ENCODE measurements at places on chromosomes 7 and 10.

GRCh38 chr7:137753067-137753466 lies 93.7 kb downstream of the DGKI start:
- DNase-seq, result no peak

GRCh38 chr10:47025540-47026300 lies 114.5 kb downstream of the PTPN20 start:
- DNase-seq, result no peak

GRCh38 chr7:80226629-80227028 lies 92.0 kb downstream of the GNAI1 start:
- DNase-seq, result no peak

- no peak for DNase-seq
Measured at GRCh38 chr10:70283445-70284399, at the start of gene NPFFR1. Gene NPFFR1, minus strand, starts transcription at chr10:70284004. Its CDS starts 328 bp downstream, at chr10:70283676.

GRCh38 chr10:5464546-5464945 lies 34.8 kb downstream of the CALML5 start:
- DNase-seq, result no peak

DNA sequence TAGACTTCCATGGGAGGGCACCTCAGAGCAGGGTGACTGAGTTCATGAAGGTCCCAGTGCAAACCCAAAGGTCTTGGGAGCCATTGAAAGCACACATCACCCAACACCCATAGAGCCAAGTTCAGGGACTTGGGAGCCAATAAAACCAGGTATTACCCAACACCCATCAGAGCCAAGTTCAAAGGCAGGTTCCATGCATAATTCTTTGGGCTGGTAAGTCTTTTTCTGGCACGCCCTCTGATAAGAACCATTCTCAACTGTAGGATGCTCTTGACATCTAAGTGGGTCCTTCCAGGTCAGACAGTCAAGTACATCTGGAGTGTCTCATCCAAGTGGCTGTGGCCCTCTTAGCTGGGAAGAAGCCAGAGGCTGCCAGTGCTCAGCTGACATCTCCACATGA lies 63.2 kb downstream of the EBF3 start:
- DNase-seq, result no peak

GRCh38 chr10:32605787-32606186 lies 159.8 kb downstream of the CCDC7 start:
- no peak for DNase-seq

GRCh38 chr10:31317652-31318381 lies 1.2 kb upstream of the ZEB1 start:
- DNase-seq, result no peak

DNA sequence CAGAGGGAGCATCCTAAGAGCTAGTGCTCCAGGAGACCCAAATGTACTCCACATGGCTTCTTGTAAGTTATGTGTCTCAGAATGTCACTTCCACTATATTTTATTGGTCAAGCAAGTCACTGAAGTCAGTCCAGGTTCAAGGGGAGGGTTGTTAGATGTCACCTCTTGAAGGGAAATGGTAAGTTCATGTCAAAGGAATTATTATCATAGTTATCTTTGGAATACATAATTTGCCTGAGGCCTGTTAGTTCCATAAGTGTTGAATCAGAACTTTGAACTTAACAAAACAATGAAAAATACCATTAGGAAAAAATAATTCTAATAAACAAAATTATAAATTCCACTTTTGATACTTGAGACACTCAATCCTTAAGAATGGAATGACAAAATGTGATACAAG lies 30.6 kb downstream of the STAM start:
- DNase-seq, result no peak

GRCh38 chr7:123645516-123645915 lies 10.2 kb upstream of the LMOD2 start:
- no peak for DNase-seq

GRCh38 chr7:147235645-147236382 lies 1119.2 kb downstream of the CNTNAP2 start:
- DNase-seq, result no peak

DNA sequence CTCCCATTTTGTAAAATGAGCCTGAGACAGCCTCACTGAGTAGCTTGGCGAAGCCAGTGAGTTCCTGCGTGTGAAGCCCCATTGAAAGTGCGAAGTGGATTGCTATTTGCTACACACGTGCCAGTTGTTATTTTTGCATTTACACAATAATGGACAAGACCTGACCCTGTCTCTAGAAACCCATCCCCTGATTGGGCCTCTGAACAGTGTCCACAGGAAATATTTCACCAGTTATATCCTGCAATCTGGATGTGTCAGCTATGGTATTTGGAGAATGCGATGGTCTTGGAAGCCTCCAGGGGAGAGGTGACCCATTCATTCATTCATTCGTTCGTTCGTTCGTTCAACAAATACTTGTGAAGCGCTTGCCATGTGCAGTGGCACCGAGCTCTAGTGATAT lies 37.1 kb downstream of the COL13A1 start:
- no peak for DNase-seq

GRCh38 chr7:30112103-30112713 lies 22.6 kb upstream of the MTURN start:
- DNase-seq, result no peak

DNA sequence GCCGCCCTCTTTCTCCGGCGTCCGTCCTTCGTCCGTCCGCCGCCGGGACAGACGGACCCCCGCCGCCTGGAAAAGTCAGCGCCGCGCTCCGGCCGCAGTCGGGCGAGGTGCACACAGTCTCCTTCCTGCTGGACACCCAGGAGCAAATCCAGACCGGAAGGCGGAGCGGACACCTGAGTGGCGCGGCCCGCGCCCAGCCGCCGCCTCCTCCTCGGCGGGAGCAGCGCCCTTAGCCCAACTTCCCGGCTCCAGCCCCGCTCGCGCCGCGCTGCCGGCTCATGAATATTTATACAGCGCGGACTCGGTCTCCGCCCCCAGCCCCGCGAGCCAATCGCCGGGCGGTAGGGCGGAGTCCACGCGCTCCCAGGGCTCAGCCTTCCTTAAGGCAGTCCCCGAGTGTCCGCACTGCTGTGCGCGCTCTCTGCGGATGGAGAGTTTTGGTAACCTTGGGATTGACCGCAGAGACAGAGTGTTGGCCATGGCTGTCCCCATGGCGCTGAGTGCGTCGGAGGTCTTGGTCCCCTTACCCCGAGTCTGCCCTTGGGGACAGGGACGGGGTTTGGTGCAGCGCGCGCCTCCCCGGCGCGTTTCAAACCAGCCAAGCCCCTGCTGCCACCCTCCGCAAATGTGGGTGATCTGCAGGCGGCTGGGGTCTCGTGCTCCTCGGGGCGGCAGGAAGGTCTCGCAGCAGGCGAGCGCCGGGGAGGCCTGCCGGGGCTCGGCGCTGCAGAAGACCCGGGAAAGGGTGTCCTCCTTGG lies at the start of gene FZD8:
Gene FZD8, minus strand, starts transcription at position 262 of the 758 bp plus-strand sequence. CDS start 867 bp downstream, outside the sequence.
- DNase-seq, result peak; percentile 56

GRCh38 chr7:104921596-104921995 lies 92.4 kb upstream of the KMT2E start:
- no peak for DNase-seq

GRCh38 chr10:33174674-33175434 lies 159.6 kb downstream of the NRP1 start:
- no peak for DNase-seq

DNA sequence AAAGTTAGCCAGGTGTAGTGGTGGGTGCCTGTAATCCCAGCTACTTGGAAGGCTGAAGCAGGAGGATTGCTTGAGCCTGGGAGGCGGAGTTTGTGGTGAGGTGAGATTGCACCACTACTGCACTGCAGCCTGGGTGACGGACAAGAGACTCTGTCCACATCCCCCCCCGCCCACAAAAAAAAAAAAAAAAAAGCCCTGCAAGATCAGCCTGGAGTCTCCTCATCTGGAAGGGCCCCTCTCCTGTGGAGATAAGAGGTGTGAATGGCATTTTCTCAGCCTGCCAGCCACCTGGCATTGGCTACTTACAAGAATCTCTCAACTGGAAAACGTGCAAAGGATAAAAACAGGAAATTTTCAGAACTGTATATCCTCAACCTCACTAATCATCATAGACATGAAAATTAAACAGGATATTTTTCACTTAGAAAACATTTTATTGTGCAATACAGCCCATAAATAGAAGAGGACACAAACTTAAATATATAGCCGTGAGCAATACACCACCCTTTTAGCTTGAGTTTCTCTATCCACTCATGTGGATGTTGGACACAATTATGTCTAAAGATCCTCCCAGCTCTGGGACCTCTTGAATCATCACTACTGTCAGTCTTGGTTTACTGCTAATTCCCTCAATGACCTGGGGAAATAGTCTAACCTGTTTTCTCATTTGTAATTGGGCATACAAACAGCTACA lies 11.3 kb upstream of the TSPAN15 start:
- DNase-seq, result no peak

DNA sequence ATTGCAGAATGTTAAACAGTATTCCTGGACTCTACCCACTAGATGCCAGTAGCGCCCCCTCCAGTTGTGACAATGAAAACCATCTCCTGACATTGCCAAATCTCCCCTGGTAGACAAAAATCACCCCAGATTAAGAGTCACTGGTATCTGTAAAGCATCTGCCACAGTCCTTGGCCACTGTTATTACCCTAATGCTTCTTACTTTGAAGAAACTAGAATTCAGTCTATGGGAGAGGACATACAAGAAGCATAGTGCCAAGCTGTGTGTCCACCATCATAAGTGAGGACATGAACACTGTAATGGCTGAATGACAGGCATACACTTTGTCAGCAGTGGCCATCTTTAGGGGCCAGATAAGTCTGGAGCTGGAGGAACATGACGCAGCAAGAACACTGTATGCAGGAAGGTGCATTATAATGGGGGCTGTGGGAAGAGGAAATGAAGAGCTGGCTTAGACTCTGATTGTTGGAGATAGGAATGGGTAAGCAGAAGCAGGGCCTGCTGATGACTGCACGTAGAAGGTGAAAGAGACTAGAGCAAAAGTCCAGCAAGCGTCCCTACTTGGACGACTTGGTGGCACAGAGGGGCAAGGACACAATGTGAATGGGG lies 32.5 kb downstream of the CBX3 start:
- no peak for DNase-seq

GRCh38 chr10:70169649-70170364 lies 507 bp downstream of the SAR1A start:
- DNase-seq, result no peak

DNA sequence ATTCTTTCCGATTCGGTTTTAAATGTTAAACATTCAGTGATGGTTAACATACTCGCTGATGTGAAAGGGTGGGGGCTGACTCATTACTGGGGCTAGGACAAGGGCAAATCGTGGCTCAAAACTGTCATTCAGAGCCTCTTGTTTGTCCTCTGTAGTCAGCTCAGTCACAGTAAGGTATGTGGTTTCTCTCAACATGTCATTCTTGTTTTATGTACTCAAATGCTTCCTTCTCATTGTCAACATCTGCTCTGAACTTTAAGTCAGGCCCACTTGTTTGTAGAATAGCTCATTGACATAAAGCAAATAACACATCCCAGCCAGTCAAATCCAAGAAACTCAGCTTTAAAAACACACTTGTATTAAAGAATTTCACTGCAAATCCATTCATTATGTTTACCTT lies 7.3 kb downstream of the SLC16A9 start:
- no peak for DNase-seq

GRCh38 chr7:12287901-12288300 lies 76.8 kb downstream of the TMEM106B start:
- no peak for DNase-seq
